ENCODE measurements at places on chromosomes 7 and 10. TPM values are rescaled to one million over a fixed set of nuclear protein-coding genes. Genes with fewer than 3 reads are reported as not detected.

The ADAM8 gene
- total RNA-seq = 4.3 TPM

The OPN1SW gene
- total RNA-seq = not detected

The FGF8 gene
- not detected for total RNA-seq

The NPY4R2 gene
- total RNA-seq = 0.30 TPM

The ATAD1 gene
- total RNA-seq = 55.1 TPM

The ZNF804B gene
- total RNA-seq = not detected

The HOXA3 gene
- 4.0 TPM for total RNA-seq

DNA sequence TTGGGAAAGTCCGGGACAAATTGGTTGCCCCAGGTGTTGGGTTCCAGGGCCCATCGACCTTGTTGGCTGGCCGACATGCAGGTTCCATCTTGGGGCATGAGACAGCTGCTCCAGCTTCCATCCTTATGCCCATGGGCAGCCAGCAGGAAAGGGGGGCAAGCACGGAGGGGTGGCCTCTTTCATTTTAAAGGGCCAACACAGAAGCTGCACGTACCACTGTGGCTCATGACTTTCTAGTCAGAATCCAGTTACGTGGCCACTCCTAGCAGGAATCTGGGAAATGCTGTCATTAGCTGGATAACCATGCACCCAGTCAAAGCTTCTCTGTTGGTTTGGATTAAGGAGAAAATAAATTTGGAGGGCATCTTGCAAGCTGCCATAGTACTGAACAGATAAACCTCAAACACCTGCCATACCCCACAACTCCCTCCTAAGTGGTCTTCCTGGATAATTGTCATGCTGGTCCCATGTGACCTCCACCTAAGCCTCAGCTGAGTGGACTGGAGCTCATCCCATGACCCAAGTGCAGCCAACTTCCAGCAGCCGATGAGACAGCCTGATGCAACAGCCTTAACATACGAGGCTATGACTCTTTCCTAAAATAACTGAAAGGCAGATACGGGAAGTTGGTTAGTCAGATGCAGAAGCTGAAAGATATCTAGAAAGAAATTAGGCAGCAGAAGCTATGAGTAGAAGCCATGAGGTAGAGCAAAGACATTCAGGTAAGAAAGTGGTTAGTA is 21.4 kb upstream of the GSDME start:
- no peaks in the 10 kb centered on the region for H3K27me3 ChIP-seq
- no peaks in the 10 kb centered on the region for H3K36me3 ChIP-seq
- DNase-seq = peak; percentile 33
- no peak overlapping the region for H3K4me3 ChIP-seq
- peak overlapping the region; percentile 47 for H3K27ac ChIP-seq

GRCh38 chr7:90618876-90619275 is 22.8 kb downstream of the CDK14 start:
- no peaks in the 10 kb centered on the region for H3K27me3 ChIP-seq
- DNase-seq = no peak
- no peaks in the 10 kb centered on the region for H3K36me3 ChIP-seq
- no peak overlapping the region for H3K27ac ChIP-seq

GRCh38 chr7:106216923-106217542 is 67.8 kb downstream of the NAMPT start:
- H3K36me3 ChIP-seq = no peaks in the 10 kb centered on the region
- H3K4me1 ChIP-seq = peaks cover 19% of the 10 kb centered on the region
- H3K27me3 ChIP-seq = no peaks in the 10 kb centered on the region

GRCh38 chr7:71682841-71683781 is 551.2 kb downstream of the GALNT17 start:
- H3K4me1 ChIP-seq = peaks cover 6% of the 10 kb centered on the region
- H3K4me3 ChIP-seq = no peak overlapping the region
- no peaks in the 10 kb centered on the region for H3K27me3 ChIP-seq
- DNase-seq = no peak
- H3K36me3 ChIP-seq = no peaks in the 10 kb centered on the region

DNA sequence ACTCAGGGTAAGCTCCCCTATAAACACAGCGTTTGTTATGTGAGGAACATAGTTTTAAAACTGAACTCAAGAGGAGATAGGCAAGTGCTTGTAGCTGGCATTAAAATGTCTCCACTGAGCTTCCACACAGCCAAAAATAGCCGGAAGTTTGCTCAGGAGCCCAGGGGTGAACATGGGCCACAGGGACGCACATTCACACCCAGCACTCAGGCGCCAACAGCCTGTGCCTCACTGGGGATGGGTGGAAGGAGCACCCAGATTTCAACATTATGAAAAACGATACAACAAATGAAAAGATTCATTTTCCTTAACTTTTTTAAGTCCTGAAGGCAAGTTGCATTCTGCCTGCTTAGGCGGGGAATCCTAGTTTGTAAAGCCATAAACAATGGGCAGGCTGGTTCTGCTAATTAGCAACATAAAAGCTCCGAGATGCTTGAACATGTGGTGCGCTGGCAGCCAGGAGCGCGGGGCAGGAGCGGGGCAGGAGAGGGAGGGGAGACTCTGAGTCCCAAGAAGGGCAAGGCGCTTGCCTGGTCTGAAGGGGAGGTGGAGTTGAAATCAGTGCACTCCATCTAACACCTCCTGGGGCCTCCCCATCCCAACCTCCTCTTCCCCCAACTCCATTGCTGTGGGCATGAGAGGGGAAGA is 235.9 kb downstream of the COBL start:
- H3K4me1 ChIP-seq = no peaks in the 10 kb centered on the region
- DNase-seq = no peak
- H3K4me3 ChIP-seq = no peak overlapping the region
- H3K27me3 ChIP-seq = no peaks in the 10 kb centered on the region
- H3K36me3 ChIP-seq = no peaks in the 10 kb centered on the region

GRCh38 chr10:125081931-125082330 is 78.4 kb downstream of the CTBP2 start:
- peak overlapping the region; percentile 29 for H3K27ac ChIP-seq
- no peaks in the 10 kb centered on the region for H3K27me3 ChIP-seq
- H3K4me3 ChIP-seq = no peak overlapping the region
- no peak for DNase-seq
- H3K4me1 ChIP-seq = peaks cover 51% of the 10 kb centered on the region

DNA sequence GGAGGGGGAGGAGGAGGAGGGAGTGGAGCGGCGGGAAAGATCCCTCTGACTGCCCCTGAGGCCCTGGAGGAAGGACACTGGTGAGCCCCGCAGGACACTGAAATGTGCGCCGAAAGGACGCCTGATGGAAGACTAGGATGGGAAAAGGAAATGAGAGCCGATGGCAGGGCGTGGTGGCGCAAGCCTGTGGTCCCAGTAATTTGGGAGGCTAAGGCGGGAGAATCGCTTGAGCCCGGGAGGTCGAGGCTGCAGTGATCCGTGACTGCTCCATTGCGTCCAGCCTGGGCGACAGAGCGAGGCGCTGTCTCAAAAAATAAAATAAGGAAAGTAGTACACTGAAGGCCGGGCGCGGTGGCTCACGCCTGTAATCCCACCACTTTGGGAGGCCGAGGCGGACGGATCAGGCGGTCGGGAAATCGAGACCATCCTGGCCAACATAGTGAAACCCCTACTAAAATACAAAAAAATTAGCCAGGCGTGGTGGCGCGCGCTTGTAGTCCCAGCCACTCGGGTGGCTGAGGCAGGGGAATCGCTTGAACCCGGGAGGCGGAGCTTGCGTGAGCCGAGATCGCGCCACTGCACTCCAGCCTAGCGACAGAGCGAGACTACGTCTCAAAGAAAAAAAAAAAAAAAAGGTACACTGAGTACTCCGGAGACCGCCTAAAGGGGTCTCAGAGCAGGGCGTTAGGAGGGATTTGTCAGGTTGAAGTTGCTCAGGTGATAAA is 561 bp upstream of the HNRNPF start:
- H3K4me1 ChIP-seq = peaks cover 25% of the 10 kb centered on the region

DNA sequence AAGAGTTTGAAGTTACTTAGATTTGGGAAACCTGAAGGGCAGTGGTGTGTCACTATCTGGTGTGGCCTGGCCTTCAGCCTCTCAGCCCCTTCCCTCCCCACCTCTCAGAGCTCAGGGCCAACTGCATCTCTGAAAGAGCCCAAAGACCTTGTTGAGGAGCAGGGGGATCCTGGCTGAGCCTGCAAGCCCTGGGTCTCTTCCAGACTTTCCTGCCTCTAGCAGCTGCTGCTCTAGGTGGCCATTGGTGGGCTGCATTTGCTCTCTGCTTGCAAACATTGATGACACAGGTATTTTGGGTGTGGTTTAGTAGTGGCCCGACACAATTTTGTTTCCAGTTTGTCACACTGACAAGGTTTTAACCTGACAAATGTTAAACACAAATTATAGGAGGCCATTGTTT is 3.1 kb upstream of the UPP1 start:
- no peak overlapping the region for H3K4me3 ChIP-seq
- peak overlapping the region; percentile 82 for H3K27ac ChIP-seq
- H3K4me1 ChIP-seq = peaks cover 7% of the 10 kb centered on the region
- no peaks in the 10 kb centered on the region for H3K27me3 ChIP-seq
- DNase-seq = no peak

GRCh38 chr7:150685219-150686029 is at the start of gene GIMAP2:
Gene GIMAP2 (plus strand): TSS chr7:150685706. CDS start chr7:150687060, 1,354 bp downstream.
- H3K4me1 ChIP-seq = peaks cover 12% of the 10 kb centered on the region
- H3K27me3 ChIP-seq = no peaks in the 10 kb centered on the region
- peak; percentile 20 for DNase-seq
- H3K4me3 ChIP-seq = no peak within 1 kb of the TSS
- no peaks in the 10 kb centered on the region for H3K36me3 ChIP-seq

GRCh38 chr10:75293446-75293820 is 57.7 kb upstream of the COMTD1 start:
- no peak for DNase-seq
- H3K4me1 ChIP-seq = peaks cover 33% of the 10 kb centered on the region
- H3K4me3 ChIP-seq = no peak overlapping the region
- no peak overlapping the region for H3K27ac ChIP-seq
- H3K27me3 ChIP-seq = no peaks in the 10 kb centered on the region

GRCh38 chr10:15453926-15454325 is 82.8 kb upstream of the FAM171A1 start:
- no peak overlapping the region for H3K27ac ChIP-seq
- no peak overlapping the region for H3K4me3 ChIP-seq
- H3K36me3 ChIP-seq = no peaks in the 10 kb centered on the region

DNA sequence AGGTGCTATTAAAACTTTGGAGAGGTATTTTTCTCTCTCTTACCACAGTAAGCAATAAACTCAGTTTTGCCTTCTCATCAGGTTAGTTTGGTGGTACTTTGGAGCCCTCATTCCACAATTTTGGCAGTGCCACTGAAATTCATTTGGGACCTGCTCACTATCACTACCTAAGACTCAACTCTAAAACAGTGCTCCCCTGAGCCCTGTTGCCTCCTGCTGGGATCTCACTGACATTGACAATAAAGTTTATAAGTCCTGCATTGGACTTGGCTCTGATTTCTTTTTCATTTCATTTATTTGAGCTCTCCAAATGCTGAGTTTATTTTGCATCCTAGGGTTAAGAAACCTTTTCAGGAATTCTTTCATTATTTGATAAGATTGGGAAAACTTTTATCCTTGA is 130.8 kb upstream of the HPS1 start:
- H3K4me1 ChIP-seq = no peaks in the 10 kb centered on the region
- no peak overlapping the region for H3K4me3 ChIP-seq
- H3K27me3 ChIP-seq = no peaks in the 10 kb centered on the region

DNA sequence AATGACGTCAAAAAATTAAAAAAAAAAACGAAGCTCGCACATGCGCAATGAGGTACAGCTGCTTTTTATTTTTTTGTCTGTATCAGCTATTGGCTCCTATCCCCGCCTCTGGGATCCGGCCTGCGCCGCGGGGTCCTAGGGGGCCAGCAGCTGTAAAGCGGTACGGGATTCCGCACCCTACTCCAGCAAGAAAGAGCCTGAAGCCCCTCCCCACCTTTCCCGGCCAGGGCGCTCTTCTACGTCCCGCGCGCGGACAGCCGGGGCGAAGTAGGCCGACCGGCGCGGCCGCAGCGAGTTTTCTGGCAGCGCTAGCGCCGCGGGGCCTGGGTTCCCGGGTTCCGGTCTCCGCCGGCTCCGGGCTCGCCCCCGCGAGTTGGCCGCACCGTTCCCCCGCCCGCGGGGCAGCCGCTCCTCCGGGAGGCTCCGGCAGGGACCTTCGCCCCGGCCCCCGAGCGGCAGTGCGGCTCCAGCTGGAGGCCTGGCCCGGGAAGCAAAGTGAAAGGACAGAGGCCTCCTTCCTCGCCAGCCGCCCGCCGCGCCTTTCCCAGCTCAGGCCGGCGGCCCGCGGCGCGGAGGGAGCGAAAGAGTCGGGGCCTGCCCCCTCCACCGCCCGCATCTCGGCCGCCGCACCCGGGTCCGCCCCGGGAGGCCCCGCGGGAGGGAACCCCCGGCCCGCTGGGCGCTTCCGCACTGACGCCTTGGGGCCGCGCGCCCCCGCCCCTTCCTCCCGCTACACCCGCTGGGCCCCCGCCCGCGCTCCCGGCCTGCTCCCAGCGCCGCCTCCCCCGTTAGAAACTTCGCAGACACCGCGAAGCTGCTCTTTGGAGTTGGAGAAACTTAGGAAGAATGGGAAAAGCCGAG is 4.7 kb upstream of the SPAG6 start:
- H3K27me3 ChIP-seq = peaks cover 79% of the 10 kb centered on the region
- H3K4me3 ChIP-seq = peak overlapping the region; percentile 90
- peaks cover 22% of the 10 kb centered on the region for H3K4me1 ChIP-seq
- peak; percentile 60 for DNase-seq
- H3K36me3 ChIP-seq = no peaks in the 10 kb centered on the region
- H3K27ac ChIP-seq = peak overlapping the region; percentile 96

DNA sequence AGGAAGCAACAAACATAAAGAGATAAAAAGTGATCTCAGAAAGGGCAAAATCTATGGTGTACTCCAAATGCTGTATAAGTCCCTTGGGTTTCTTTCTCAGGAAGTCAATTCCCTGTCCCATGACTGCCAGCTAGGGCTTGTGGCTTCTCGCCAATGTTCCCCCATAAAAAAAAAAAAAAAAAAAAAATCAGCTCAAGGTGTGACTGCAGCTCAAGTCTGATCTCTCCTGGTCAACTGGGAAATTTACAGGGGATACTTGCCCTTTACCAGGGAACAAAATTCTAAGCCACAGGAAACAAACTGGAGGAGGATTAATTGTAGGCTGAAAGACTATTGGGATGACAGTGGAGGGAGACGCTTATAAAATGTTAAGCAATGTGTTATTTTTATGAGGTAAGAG is 76.0 kb downstream of the PCGF5 start:
- H3K4me3 ChIP-seq = no peak overlapping the region
- no peak for DNase-seq
- H3K4me1 ChIP-seq = no peaks in the 10 kb centered on the region
- no peaks in the 10 kb centered on the region for H3K36me3 ChIP-seq

- no peaks in the 10 kb centered on the region for H3K36me3 ChIP-seq
- no peak overlapping the region for H3K4me3 ChIP-seq
- H3K27ac ChIP-seq = no peak overlapping the region
- DNase-seq = no peak
- H3K4me1 ChIP-seq = no peaks in the 10 kb centered on the region
Observed at GRCh38 chr10:58253184-58253583, 14.5 kb downstream of the IPMK start.

- H3K4me1 ChIP-seq = peaks cover 13% of the 10 kb centered on the region
- H3K27ac ChIP-seq = no peak overlapping the region
- no peak overlapping the region for H3K4me3 ChIP-seq
- no peaks in the 10 kb centered on the region for H3K27me3 ChIP-seq
- H3K36me3 ChIP-seq = no peaks in the 10 kb centered on the region
Observed at GRCh38 chr7:44313016-44313415, 12.4 kb downstream of the CAMK2B start.
